ENCODE measurements at places on chromosomes 4 and X.

GRCh38 chrX:153568451-153569011 is 30.4 kb downstream of the CCNQ start:
- no peak for DNase-seq

- DNase-seq: no peak
These were observed 44.6 kb downstream of the ARHGEF9 start for GRCh38 chrX:63740382-63740781.

DNA sequence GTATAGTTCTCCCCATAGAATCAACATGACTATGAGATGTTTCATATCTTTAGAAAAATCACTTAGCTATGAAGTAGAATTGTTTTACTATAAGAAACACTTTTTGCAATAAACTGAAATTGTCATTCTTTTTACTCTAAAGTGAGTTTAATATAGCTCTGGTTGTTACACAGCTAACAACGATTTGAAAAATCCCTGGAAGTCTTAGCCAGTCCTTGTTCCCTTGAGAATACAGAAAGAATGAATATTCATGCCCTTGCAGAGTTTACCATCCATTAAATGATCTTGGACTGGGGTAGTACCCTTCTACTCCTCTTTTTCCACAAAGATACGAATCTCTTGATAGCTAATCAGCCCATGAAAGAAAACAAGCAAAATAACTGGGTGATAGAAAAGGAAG is 141.8 kb downstream of the JADE1 start:
- no peak for DNase-seq

- DNase-seq: no peak
These were observed 40.7 kb downstream of the KLHL2 start for GRCh38 chr4:165248102-165248501.

DNA sequence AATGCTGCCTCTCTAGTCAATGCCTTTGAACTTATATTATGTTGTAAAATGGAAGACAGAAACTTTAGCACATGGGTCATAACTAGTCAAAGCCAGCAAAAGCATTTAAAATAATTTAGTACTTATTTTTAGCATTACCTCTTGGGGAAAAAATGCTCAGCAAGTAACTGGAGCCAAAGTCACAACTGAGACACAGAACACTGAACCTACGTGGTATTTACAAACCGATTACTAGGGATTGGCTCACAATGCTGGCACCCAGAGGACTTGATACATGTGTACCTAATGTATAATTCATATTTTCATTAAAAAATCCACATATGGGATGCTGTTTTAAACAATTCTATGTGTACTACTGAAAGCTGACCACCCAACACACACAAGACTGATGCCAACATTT is 38.4 kb downstream of the PHKA2 start:
- no peak for DNase-seq

DNA sequence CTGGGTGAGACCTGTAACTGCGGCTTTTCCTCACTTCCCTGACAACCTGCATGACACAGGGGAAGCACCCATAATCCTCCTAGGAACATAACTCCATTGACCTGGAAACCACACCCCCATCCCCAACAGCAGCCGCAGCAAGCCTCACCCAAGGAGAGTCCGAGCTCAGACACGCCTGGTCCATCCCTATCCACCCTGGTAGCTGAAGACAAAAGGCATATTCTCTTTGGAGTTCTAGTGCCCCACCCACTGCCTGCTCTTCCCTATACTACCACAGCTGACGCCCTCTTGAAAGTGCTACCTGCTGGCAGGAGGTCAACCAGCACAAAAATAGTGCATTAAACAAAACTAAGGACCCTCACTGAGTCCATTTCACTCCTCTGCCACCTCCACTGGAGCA is 1080.9 kb upstream of the IGFBP7 start:
- no peak for DNase-seq

GRCh38 chr4:6277139-6277802 is 7.6 kb downstream of the WFS1 start:
- no peak for DNase-seq

DNA sequence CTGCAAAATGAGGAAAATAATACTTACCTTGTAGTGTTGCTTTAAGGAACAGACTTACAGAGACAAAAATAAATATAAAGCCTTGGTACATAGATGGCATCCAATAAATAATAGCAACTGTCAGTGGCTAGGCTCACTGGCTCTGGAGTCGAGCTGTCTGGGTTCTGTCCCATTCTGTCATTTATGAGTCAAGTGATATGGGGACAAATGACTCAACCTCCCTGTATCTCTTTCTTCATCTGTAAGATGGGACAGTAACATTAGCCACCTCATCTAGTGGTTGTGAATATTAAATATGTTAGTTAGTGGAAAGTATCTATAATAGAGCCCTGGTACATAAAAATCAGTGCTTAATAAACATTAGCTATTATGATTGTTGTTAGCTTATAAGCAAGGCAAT is 16.7 kb upstream of the GATB start:
- no peak for DNase-seq

DNA sequence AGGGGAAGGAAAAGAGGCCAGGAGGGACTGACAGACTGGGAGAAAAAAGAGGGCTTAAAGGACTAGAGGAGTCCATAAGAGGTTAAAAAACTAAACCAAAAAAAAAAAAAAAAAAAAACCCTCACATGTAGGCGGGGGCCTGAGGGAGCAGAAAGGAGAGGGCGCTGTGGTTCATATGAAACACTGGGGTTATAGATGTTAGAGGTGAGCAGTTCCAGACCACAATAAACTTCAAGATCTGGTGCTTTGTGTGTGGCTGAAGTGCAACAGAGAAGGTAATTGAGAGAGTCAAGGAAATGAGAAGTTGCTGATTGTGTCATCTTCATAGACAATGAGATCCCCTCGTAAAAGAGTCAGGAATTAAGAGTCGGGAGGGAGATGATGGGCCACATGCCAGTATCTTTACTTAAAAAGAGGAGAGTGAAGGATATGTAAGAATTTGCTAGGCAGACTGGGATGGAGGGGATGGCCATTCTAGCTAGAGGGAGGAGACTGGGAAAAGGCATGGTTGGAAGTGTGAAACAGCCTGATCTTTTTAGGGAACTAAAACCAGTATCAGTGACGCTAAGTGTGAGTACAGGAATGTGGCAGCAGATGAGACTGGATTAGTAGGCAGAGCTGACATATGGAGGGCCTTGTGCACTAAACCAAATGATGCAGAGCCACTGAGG is 18.4 kb upstream of the OGT start:
- DNase-seq: no peak

DNA sequence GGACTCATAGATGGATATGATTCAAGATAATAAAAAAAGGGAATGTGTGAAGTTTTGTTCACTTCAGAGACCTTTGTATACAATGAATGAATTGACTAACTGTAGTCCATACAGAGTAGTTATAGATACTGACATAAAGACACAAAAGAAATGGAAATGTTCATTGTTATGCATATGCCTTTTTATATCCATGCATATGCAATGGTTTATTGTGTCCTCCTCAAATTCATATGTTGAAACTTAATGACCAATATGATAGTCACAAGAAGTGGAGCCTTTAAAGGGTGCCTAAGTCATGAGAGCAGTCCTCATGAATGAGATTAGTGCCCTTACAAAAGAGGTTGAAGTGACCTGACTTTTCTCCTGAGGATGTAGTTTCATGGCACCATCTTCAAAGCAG is 467.5 kb upstream of the NDST4 start:
- DNase-seq: no peak

DNA sequence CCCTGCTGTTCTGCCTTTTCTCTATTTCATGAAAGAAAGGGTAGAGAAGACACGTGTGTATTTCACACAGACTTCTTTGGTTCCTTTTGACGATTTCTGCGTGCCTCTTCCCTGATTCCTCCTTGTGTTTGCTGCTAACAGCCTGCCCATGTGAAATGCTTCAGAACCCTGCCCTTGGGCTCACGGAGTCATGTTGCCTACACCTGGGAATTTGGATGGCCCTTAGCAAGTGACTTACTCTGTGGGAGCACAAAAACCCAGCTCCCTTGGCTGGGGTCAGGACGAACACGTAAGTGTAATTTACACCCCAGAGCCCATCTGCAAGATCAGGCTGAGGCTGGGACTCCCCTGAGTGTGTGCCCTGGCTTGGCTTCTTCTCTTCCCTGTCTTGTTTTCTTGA is 220.3 kb upstream of the BCOR start:
- DNase-seq: no peak

DNA sequence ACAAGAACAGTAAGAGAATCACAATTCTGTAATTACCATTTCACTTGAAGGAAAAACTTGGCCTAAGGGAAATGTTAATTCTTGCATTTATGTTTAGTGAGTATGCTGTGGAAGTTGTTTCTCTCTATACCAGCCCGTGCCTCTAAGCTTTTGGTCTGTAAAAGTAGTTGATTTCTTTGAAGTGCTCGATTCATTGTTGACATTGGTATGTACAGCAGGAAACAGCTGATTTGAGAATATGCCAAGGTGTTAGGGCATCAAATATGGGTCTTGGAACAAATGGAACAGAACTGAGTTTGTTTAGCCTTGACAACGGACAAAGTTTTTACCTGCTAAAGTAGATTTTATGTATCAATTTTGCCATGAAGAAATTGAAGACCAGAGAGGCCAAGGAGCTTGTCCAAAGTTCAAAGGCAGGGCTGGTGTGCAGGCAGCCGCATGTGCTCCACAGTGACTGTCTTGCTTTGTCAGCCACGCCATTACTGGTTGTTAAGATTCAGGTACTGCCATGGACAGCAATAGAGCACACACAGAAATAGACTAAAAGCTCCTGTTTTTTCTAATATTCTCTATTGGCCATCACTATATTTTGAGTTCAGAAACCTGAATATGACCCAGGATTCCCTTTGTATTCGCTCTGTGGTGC is 75.5 kb upstream of the TLR3 start:
- DNase-seq: peak; percentile 11

- DNase-seq: no peak
These were observed 7.2 kb upstream of the DDX60L start for GRCh38 chr4:168487282-168488035.

DNA sequence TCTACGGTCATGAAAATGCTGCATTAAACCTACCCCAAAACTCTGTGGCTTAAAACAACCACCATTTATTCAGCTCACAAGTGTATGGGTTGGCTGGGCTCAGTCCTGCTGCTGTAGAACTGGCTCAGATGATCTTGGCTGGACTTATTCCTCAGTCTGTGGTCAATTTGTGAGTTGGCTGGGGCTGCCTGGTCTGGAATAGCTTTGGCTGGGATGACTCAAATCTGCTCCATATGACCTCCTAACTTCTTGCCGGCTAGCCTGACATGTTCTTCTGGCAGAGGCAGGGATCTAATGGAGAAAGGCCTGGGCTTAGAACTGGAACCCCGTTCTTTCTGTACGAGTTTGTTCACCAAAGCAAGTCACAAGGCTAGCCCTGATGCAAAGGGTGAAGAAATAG is 71.7 kb downstream of the CFAP299 start:
- DNase-seq: no peak

GRCh38 chr4:147108409-147108808 is 162.7 kb upstream of the TTC29 start:
- no peak for DNase-seq

GRCh38 chr4:47557255-47557654 is 72.2 kb downstream of the ATP10D start:
- no peak for DNase-seq

GRCh38 chr4:165208741-165209388 is 1.5 kb downstream of the KLHL2 start:
- no peak for DNase-seq

GRCh38 chr4:4655901-4656300 is 114.1 kb upstream of the STX18 start:
- no peak for DNase-seq

DNA sequence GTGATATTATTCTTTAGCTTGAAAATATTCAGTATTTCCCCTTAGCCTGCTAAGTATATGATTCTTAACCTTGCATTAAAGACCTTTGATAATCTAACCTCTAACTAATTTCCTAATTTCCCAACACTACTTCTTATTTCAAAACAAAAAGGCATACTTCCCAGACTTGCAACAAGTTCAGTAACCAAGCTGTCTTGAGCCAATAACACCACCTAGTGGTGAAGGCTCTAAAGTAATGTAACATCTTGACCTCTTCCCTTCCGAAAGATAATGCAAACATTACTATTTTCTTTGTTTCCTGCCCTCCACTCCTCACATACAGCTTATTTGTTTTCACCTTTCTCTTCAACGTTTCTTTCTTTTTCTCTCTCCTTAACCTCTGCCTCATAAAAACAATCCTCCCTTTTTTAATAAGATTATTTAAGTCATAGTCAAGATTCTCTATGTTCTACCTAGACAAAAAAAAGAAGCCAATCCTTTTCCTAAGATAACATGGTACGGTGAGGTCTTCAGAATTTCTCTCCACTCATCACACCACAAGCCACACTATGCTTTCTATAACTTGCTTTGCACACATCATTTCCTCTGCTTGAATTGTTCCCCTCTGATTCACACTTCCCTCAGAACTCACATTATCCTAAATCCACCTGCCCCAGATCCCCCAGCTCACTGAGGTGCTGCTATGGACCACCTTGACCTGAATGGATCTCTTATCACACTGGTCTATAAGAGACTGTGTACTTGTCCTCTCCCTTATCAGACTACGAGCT is 3.5 kb downstream of the FAT1 start:
- DNase-seq: no peak

DNA sequence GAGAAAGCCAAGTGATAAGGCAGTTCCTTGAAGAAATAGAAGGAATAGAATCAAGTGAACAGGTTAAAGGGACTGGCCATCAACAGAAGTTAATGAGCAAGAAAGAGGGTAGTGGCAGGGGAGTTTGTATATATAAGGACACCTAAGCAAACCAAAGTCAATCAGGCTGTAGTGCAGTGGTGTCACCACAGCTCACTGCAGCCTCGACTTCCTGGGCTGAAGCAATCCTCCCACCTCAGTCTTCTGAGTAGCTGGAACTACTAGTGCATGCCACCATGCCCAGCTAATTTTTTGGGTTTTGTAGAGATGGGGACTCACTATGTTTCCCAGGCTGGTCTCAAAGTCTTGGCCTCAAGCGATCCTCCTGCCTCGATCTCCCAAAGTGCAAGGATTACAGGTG is 15.9 kb downstream of the ACOT9 start:
- DNase-seq: no peak

DNA sequence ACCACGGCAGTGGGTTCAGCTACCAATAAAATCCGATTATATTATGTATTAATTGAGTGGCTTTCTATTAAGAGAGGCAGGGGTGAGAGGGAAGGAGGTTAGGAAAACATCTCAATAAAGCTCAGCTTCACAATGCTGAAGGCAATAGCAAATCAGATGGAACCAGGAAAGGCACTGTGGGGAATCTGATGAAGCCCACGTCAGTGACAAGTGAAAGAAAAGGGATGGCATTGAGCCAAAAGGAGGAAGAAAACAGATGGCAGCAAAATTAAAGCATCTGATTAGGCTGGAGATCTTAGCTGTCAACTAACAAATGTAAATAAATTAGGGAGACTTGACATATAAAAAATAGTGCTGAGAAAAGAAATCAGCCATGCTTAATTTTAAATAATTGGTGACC is 180.9 kb downstream of the RASL11B start:
- DNase-seq: no peak

GRCh38 chr4:86181585-86181984 is 178.3 kb downstream of the MAPK10 start:
- no peak for DNase-seq

GRCh38 chrX:2251211-2251610 is 249.6 kb downstream of the DHRSX start:
- DNase-seq: no peak

- DNase-seq: no peak
These were observed 12.8 kb downstream of the PJA1 start for GRCh38 chrX:69152417-69152841.

GRCh38 chr4:1608196-1608820 is 75.8 kb downstream of the FAM53A start:
- no peak for DNase-seq

- no peak for DNase-seq
These were observed 164.2 kb downstream of the APBB2 start for GRCh38 chr4:41050116-41050515.
